ENCODE measurements at places on chromosomes 6 and 20.

DNA sequence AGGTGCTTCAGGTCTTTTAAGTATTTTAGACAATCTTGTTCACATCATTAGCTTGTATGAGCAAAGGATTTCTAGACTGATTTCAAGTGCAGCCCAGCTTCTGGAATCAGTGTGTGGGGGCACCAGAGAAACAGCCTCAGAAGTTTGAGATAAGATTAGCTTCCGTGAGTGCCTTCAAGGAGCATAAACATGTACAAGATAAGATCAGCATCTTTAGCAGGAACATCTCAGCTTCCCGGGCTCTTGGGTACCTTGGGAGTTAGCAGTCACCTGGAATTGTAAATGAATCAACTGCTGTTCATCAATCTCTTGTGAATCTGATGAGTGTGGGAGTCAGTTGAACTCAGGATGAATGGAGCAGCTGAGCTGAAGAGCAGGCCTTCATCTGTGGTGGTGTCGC lies 12.0 kb upstream of the CITED2 start:
- no peak for DNase-seq

DNA sequence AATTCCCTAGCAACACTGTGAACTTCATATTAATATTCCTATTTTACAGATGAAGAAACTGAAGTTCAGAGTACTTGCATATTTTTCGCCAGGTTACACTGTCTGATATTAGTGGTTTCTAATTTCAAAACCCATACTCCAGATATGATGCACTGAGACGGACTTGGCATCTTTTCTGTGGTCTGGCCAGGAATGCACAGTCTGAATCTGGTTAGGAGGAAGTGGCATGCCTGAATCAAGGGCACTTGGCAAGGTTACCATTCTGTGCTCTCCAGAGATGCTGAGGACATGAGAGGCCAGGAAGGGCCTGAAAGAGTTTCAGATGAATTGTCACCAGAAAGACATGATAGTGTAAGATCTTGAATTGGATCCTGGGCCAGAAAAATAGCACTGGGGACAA lies 150.1 kb downstream of the HAO1 start:
- DNase-seq = no peak

GRCh38 chr6:121405306-121405705 lies 30.1 kb upstream of the GJA1 start:
- DNase-seq = no peak

GRCh38 chr6:168000198-168001028 lies 2.9 kb downstream of the KIF25 start:
- DNase-seq = no peak

- no peak for DNase-seq
These were observed 18.2 kb downstream of the WRNIP1 start for GRCh38 chr6:2783188-2783963.

- DNase-seq = peak; percentile 64
These were observed 345.1 kb upstream of the AGPAT4 start for GRCh38 chr6:161618831-161619454.

GRCh38 chr6:128265706-128266105 lies 254.7 kb downstream of the PTPRK start:
- no peak for DNase-seq

Data from dorsolateral prefrontal cortex (tissue), 122 donors.